ENCODE measurements at places on chromosomes 7 and 10.

- DNase-seq = no peak
Measured at GRCh38 chr7:114432703-114433102, 18.1 kb downstream of the FOXP2 start.

DNA sequence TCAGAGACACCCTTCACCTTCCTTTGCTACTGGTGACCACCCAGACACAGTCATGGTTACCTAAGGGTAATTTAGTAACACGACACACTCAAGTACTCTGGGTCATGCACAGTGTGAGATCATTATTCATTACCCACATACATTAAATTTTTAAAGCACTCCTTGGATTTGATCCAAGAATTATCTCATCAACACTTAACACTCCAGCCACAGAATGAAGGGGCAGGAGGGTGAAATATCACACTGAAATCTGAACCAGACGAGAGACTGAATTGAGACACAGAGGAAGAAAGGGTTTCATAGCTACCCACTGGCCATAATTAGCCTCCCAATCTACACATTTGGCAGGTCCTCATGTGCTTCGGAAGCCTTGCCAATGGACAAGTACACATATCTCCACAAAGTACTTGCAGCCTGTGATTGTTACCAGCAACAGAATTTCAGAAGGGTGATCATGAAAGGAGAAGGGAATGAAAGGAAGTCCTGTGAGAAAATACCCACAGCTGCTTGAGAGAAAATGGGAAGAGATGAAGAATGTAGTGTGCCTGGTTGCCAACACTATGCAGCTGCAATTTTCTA lies 189.3 kb downstream of the POLR1F start:
- DNase-seq = no peak

DNA sequence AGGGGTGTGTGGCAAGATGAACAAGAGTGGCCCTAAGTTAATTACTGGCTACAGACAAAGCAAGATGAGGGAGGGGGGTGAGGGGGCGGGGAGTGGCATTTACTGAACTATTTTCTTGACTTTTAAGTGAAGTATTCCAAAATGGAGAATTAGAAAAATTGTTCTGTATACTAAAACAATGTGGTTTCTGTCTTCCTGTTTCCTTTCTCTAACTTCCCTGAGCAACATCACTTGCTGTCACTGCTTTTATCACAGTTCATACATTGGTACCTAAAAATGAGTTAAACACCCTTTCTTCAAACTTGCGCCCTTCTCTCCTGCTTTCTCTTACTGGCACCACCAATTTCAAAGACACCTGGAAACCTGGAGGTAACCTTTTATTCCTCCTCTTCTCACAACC lies 21.6 kb downstream of the PDZD8 start:
- no peak for DNase-seq

DNA sequence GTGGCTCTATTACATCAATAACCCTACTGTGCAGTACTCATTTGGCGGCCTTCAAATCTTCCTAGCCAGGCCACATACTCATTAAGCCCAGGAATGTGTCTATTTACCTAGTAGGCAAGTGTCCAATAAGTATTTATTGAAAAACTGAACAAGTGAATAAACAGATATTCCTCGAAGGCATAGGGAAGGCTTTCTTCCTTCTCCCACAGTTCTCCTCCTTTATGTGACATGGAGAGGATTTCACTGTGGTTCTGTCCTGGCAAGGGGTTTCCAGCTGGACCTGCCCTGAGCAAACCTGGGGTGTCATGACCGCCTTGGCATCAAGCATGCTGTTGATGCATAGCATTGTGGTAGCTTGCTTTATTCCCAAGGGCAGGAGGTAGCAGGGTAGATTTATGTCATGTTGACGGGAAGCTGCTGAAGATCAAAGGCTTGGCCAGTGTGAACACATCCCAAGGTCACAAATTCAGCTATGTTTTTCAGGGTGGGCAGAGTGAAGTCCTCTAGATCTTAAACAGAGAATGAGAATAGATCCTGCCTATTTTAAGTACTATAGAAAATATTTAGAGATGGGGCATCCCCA lies 195.1 kb downstream of the INHBA start:
- DNase-seq = no peak

DNA sequence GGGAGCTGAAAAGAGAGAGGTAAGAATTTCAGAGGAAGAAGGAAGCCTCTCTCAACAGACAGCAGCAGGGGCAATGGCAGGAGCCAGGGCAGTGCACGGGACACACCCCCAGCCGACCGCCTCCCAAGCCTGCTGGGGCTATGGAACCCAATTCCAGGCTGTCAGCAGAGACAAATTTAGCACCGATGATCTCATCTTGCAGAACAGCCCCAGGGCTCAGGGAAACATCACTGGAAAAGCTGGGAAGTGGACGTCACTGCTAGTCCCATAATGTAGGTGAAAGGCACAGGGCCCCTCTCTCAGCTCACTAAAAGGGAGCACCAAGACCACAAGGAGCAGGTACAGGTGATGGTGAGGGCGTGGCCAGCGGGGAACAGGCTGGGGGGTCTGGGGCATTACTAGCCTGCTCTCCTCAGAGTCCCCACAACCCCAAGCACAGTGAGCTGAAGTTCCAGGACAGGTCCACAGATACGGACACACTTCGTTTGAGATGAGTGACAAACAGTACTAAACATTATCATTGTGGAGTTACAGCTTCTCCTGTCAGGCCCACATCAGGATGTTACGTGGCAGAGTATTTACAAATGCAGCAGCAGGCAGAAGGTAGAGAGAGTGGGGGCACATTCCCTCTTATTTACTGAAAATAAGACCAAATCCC lies 103.7 kb downstream of the PLXNA4 start:
- DNase-seq = no peak

All from transverse colon (tissue), 4 donors.